ENCODE measurements at places on chromosomes 2 and 18. TPM values are rescaled to one million over a fixed set of nuclear protein-coding genes. Genes with fewer than 3 reads are reported as not detected.

HNMT gene
- not detected for polyA plus RNA-seq

ELOA2 gene
- not detected for polyA plus RNA-seq

DNA sequence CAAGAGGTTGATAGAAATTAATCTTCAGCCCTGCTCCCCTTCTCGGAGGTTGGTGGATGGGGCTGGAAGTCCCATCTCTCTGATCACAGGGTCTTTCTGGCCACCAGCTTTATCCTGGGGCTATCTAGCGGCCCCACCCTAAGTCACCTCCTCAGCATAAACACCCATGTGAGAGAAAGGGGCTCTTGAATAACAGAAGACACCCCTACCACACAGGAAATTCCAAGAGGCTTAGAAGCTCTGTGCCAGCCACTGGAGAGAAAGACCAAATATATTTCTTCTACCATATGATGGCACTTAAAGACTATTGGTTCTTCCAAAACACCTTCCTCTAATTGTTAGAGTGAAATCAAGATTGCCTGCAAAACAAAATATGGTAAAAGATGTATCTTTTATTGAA, 219.7 kb downstream of the VAPA start:
- H3K27me3 ChIP-seq = peaks cover 10% of the 10 kb centered on the region
- no peak overlapping the region for H3K27ac ChIP-seq

SLC9A4 gene
- not detected for polyA plus RNA-seq

GRCh38 chr2:105321875-105322646, 7.5 kb downstream of the TGFBRAP1 start:
- H3K27ac ChIP-seq = no peak overlapping the region
- no peak overlapping the region for H3K4me3 ChIP-seq
- peaks cover 43% of the 10 kb centered on the region for H3K4me1 ChIP-seq
